ENCODE measurements at places on chromosomes 3 and 15.

- no peak for DNase-seq
Measured at GRCh38 chr3:106119614-106120082, 250.8 kb upstream of the CBLB start.

GRCh38 chr3:160393346-160394008 lies 5.5 kb downstream of the IFT80 start:
- no peak for DNase-seq

- DNase-seq = no peak
Measured at GRCh38 chr3:127720985-127721935, 48.5 kb downstream of the ABTB1 start.

DNA sequence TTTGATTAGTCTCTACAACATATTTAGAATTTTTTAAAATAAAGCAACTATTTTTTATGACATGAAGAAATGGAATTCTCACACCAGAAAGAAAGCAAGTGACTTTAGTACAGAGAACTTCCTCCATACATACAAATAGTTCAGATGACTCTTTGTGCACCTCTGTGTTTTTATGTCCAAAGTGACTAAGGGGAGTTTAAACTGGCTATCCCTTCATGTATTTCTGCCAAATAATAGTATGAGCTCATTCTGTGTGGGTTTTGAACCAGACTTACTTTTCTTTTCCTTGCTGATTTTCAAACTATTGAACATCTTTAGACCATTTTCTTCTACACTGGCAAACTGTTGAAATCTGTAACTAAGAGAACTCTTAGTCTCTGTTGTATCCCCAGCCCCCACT lies 196.3 kb downstream of the EPHA3 start:
- no peak for DNase-seq

DNA sequence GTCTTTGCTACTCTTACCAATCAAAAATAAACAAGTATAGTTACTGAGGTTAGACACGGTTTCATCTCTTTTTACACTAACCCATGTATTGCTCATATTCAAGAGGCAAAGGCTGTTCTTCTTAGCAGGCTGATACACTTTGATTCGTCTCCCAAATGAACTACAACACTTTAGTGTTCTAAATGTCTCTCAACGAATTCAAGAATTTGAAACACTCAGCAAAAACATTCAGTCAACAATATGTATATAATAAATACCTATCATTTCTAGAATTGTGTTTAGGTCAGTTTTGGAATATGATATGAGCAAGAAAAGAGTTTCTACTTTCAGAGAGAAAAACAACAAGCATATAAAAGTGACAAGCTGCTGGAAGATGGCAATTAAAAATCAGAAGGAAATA lies 669.6 kb upstream of the DPPA4 start:
- DNase-seq = no peak

- no peak for DNase-seq
Measured at GRCh38 chr3:183953471-183954070, 64.1 kb downstream of the ABCC5 start.

- no peak for DNase-seq
Measured at GRCh38 chr15:85905751-85906450, 111.2 kb upstream of the KLHL25 start.

GRCh38 chr15:88995449-88995848 lies 82.3 kb upstream of the MFGE8 start:
- no peak for DNase-seq

DNA sequence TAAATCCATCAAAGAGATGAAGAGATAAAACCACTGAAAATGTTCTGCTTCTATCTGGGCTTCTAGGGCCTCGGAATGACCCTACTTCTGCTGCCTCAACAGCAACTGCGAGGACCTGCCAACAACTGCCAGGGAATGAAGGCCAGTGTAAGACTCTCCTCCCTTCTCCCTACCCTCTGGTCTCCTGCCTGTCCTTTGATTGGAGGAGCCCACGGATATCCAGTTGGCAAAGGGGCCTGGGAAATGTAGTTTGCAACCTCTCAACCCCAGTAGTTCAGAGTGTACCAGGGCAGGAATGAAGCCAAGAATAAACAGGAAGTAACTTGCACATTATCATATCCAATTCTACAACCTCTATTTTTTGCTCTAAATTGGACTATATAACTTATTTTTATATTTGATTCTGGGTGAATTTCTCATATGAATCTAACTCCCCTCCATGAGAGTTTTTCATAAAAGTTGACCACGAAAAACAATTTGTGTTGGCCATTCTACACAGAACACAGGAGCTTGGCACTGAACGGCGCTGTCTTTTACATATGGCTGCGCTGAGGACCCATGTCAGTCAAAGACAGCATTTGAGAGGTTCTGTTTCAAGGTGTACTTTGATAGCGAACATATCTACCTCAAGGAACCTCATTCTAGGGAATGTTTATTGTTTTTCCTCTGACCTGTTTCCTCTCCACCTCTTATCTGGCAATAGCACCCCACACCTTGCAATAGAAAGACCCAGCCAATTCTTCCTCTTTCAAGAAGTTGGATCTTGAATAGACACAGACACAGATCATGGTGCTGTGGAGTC lies 91.1 kb upstream of the RNF7 start:
- no peak for DNase-seq

DNA sequence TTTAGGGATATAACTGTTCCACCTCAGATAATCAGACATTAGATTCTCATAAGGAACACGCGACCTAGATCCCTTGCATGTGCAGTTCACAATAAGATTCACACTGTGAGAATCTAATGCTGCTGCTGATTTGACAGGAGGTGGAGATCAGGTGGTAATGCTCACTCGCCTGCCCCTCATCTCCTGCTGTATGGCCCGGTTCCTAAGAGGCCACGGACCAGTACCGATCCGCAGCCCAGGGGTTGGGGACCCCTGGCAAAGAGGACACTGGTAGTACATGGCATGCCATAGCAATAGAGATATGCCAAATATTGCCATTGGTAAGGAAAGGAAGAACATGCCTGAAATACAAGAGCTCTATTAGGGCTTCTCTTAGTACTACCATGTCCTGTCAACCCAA lies 59.7 kb downstream of the LSM3 start:
- DNase-seq = no peak

DNA sequence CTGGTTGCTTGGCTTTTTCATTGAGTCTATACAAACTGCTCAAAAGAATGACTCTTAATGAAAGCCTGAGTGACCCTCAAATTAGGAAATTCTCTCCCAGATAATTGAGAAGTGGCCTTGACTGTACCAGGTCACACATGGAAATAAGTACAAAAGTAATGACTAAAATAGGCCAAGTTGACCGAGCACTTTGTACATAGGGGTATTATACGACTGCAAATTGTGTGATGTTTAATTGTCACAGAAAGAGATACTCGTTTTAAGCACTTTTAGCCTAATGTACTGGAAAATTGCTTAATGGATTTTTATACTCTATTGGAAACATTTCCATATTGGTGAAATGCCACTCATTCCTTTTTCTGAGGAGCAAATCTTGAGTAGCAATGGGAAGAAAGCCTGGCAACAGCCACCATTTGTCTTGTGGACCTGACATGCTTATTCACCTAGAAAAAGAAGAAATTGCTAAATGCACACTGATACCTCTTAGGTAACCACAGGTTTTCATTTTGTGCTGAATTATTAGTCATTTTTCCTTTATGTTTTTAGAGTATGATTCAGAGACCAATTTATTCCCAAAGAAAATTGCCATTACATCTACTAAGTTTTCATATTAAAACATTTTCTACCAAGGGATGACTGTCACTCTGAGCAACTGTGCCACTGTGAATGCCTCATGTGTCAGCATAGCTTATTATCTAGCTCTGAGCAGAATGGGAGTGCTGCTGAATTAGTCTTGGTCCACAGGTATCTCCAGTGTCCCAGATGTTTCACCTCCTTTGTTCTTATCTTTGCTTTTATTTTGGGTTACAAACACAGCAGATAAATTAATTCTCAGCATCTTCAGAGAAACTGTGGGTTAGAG lies 8.9 kb upstream of the PXK start:
- no peak for DNase-seq

DNA sequence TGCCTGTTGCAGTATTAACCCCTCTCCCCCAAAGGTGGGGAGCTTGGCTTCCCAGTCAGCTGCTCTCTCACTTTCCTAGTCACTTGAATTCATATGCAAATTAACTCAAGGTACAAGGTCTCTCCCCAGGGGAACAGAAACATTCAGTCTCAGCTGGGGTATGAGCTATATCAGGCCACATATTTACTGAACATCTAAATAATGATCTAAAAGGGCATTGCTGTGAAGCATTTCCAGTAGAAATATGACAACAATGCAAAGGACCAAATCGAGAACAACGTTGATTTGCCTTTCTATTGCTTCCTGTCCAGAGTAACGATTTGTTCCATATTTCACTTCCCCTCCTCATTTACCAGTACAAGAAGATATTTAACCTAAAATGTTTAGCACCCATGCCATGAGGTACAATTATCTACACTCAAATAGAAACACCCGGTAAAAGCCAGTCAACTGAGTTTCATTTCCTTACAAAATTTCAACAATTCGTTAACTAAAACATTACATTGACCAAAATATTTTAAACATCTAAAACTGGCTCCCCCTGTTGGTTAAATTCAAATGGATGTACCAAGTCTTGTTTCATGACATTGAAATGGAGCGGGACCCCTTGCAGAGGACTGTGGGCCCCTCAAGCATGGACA lies 36.5 kb upstream of the KLHL6 start:
- no peak for DNase-seq

GRCh38 chr3:87287011-87287410 lies 10.6 kb upstream of the POU1F1 start:
- no peak for DNase-seq

DNA sequence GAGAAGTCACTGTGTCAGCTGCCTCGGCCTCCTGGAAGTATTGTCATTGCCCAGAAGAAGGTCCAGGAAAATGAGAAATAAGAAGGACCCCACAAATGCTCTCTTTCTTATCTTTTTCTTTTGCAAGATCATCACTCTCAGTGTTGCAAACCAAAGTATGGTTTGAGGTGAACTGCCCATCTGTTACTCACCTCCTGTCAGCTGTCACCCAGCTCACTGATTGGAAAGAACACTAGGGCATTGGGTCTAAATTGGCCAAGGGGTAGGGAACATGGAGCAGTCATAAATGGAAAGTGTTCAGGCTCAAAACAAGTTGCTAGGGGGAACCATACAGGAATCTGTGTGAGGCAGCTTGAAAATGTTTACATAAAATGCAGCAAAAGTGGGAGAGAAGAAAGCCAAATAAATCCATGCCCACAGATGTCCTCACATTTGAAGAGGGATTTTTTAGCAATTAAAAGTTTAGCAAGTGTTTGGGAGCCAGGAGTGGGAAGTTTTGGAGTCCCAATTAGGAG lies 431.2 kb upstream of the THBS1 start:
- no peak for DNase-seq

GRCh38 chr3:51501833-51502561 lies 2.2 kb upstream of the DCAF1 start:
- peak; percentile 32 for DNase-seq

DNA sequence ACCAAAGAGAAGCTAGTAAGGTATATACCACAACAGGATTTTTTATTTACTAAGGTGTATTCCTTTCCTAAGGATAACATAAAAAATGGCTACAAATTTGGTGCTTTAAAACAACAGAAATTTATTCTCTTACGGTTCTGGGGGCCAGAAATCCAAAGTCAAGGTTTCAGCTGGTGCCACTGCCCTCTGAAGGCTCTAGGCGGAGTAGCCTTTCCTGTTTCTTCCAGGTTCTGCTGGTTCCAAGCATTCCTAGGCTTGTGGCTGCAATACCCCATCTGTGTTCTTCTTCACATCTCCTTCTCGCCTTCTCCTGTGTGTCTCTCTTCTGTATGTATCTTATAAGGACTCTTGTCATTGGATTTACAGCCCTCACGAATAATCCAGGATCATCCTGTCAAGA lies 549.9 kb downstream of the GRM7 start:
- no peak for DNase-seq

- no peak for DNase-seq
Measured at GRCh38 chr3:189821262-189821661, 190.1 kb downstream of the TP63 start.

GRCh38 chr3:58531555-58531954 lies 5.4 kb downstream of the ACOX2 start:
- no peak for DNase-seq

DNA sequence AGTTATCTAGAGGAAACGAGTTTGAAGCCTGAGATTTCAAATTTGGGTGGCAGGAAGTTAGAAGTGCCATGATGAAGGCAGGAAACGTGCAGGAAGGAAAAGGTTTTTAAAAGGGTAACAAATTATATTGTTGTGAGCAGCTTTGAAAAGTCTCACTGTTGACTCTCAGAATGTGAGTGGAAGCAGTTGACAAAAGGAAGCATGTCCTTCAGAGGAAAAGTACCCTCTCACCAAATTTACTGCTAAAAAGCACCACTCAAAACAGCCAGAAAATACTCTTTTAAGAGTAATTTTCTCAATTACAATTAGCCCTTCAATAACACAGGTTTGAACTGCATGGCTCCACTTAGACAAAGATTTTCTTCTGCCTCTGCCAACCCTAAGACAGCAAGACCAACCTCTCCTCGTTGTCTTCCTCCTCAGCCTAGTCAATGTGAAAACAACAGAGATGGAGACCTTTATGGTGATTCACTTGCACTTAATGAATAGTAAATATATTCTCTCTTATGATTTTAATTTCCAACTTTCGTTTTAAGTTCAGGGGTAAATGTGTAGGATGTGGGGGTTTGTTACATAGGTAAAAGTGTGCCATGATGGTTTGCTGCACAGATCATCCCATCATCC lies 117.1 kb upstream of the LIPC start:
- no peak for DNase-seq

DNA sequence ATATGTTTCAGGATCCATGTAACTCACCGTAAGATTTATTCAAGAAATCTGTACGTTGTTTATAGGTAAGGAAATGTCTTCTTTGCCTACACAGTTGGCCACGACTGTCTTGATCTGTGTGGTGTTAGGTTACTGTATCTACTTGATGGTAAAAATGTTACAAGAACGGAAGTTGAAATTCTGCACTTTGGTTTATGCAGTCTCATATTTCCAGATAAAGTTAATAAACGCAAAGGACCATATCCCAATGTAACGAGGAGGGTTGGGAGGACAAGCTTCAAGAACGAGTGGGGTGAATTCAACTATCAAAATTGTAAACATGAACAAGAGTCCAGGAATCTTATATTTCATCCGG lies 1.0 kb downstream of the USF3 start:
- DNase-seq = no peak

DNA sequence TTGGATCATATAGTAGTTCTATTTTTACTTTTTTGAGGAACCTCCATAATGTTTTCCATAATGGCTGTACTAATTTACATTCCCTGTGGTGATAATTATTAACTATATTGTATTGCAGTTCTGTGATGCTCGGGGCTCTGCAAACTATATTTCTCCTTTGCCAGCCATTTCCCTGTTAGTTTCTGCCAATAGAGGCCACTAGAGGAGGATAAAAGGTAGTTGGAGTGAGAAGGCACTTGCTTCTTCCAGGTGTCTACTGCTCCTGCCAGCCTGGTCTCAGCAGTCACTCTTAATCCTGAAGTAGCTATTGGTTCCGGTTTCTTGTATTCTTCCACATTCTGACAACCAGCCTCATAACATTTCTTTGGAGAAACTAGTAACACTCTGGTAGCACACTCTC lies 233.9 kb upstream of the GBE1 start:
- DNase-seq = no peak

GRCh38 chr15:73781038-73781925 lies 28.1 kb upstream of the INSYN1 start:
- no peak for DNase-seq

- no peak for DNase-seq
Measured at GRCh38 chr3:173066044-173067004, 74.7 kb downstream of the SPATA16 start.

- peak; percentile 39 for DNase-seq
Measured at GRCh38 chr3:184582646-184583577, 21.3 kb downstream of the EPHB3 start.
